ENCODE measurements at places on chromosomes 4 and X.

GRCh38 chrX:52870046-52870445 lies 2.2 kb upstream of the XAGE3 start:
- no peak for DNase-seq

- no peak for DNase-seq
These were observed 742 bp upstream of the TAF1 start for GRCh38 chrX:71365356-71365874.

GRCh38 chrX:574251-574650 lies 56.3 kb upstream of the SHOX start:
- DNase-seq = no peak

DNA sequence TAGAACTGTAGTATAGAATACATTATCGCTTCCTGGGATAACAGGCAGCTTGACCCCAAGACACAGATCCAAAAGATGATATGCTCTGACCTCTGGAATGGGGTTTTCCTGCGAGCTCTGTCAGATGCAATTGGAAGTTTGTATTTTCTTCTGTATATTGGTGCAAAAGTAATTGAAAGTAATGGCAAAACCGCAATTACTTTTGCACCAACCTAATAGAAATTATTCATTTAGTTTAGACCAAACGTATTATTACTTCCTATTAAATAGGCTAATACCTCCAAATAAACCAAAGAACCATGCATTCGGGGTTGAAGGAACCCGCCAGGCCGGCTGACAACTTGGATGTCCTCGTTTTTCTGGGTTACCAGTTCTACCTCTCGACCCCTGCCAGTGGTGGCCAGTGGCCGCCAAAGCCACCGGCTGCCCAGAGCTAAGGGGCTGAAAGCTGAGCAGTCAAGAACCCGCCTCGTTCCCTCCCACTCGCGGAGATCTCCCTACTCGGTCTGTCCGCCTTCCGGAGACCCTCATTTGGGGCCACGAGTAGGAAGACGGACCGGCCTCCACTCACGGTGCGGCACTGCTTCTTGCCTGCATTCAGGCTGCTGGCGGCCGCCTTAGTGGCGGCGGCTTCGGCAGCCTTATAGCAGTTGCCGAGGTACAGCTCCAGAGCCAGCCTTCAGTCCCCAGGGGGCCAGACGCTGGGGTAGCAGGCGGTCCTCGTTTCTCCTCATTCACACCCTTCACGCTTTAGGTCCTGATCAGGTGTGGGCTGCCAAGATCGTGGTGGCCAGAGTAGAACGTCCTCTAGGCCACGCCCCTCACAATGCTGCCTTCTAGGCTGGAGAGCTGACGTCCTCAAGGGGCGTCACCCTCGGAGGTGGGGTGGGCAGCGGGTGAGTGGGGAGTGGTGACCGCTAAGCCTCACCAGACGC lies 121.9 kb downstream of the RBMX2 start:
- peak; percentile 36 for DNase-seq

DNA sequence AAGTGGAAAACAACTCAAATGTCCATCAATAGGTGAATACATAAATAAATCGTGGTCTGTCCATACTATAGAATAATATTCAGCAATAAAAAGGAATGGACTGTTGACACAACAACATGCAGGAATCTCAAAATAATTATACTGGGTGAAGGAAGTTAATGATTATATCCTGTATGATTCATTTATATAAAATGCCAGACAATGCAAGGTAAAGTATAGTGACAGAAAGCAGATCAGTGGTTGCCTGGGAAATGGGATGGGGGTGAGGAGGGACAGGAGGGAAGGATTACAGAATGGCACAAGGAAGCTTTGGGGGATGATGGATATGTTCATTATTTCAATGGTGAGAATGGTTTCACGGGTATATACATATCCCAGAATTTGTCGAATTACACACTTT lies 12.3 kb downstream of the PYURF start:
- no peak for DNase-seq

- DNase-seq = no peak
These were observed 42.1 kb upstream of the SPINK2 start for GRCh38 chr4:56863441-56864139.

- no peak for DNase-seq
These were observed 50.6 kb downstream of the ZGRF1 start for GRCh38 chr4:112585977-112586736.

- DNase-seq = no peak
These were observed 405.4 kb upstream of the TECRL start for GRCh38 chr4:64814616-64815015.

DNA sequence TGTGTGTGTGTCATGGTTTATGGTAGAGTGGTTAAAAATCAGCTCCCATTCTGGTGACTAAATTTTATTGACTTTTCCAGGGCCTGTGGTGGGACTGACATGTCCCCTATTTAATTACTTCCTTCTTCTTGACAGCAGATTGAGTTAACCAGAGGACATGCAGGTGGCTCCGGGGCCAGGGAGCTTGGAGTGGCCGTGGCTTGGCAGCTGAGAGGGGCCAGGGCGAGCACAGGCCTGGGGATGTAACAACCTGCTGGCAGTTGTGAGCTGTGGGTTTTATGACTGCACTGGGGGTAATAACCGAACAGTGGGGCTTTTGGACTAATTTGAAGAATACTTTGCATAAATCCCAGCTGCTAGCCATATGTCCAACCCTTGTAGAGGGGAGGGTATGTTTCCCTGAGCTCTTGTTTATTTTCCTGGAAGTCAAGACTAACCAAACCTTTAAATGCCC lies 186.0 kb downstream of the MID1IP1 start:
- no peak for DNase-seq

DNA sequence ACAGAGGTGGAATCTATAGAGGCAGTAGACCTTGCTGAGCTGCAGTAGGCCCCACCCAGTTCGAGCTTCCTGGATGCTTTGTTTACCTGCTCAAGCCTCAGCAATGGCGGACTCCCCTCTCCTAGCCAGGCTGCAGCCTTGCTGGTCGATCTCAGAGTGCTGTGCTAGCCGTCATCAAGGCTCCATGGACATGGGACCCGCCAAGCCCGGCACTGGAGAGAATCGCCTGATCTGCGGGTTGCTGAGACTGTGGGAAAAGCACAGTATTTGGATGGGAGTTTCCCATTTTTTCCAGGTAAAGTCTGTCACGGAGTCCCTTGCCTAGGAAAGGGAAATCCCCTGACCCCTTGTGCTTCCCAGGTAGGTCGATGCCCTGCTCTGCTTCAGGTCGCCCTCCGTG lies 124.8 kb upstream of the KLF8 start:
- no peak for DNase-seq

GRCh38 chr4:7189475-7190277 lies 2.7 kb upstream of the SORCS2 start:
- DNase-seq = no peak

DNA sequence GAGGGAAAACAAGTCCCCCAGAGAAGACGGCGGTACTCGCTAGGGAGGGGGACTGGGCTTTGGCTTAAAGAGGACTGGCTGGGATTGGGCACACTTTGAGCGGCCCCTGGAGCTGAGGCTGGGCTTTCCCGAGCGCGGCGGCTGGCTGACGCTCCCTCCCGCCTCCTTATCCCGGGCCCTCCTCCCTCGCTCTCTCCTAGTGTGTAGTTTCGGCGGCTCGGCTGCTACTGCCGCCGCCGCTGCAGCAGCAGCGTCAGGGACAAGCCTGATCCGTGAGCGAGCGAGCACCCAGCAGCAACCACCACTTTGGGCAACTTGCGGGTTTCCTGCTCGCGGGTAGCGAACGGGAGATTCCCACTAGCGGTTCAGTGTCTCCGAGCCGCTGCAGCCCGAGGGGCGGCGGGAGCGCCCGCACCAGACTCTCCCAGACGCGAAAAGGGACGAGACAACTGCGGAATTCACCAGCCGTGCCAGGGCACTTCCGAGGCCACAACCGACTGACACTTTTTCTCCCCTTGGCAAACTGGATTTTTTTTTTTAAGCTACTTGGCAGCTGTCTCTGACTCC lies 632 bp upstream of the PCDH7 start:
- no peak for DNase-seq

- DNase-seq = no peak
These were observed 61.6 kb upstream of the MTMR8 start for GRCh38 chrX:64456828-64457227.

DNA sequence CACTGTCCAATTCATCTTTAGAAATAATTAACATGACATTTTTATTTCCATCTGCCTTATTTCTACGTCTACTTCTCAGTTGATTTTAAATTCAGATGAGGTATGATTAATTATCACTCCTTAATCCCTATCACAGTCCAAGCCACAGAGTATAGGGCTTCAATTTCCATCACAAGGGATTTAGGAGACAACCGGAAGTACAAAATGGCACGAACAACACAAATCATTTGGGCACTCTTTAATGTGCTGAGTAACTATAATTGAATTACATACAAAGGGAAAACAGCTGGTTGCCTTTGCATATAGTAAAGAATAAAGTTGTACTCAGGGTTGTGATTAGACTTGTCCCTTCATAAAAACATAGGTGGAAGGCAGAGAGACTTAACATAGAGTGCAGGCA lies 290.4 kb upstream of the MAGEB16 start:
- no peak for DNase-seq

DNA sequence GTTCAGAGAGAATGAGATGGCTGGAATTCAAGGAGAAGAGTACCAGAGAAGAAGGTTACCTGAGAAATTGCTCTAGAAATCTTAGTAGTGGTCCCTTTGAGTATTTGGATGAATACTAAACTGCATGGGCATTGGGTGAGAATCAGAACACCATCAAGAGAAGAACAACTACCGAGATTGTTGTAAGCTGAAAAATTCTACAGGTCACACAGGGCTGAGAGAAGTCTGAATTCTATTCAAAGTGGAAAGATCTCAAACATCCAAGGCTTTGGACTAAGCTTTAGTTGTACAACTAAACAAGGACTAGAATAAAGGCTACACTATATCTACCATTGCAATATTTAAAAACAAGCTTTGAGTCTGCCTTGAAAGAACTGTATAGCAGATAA lies 40.8 kb downstream of the LRBA start:
- DNase-seq = no peak

GRCh38 chr4:30614771-30615170 lies 105.4 kb upstream of the PCDH7 start:
- no peak for DNase-seq

GRCh38 chrX:35711281-35711680 lies 86.9 kb upstream of the MAGEB16 start:
- DNase-seq = no peak

- DNase-seq = no peak
These were observed 83.9 kb downstream of the ARHGAP10 start for GRCh38 chr4:147815741-147816140.

GRCh38 chr4:53786632-53787031 lies 195.3 kb upstream of the LNX1 start:
- no peak for DNase-seq

GRCh38 chr4:93842601-93843252 lies 14.2 kb downstream of the ATOH1 start:
- no peak for DNase-seq

DNA sequence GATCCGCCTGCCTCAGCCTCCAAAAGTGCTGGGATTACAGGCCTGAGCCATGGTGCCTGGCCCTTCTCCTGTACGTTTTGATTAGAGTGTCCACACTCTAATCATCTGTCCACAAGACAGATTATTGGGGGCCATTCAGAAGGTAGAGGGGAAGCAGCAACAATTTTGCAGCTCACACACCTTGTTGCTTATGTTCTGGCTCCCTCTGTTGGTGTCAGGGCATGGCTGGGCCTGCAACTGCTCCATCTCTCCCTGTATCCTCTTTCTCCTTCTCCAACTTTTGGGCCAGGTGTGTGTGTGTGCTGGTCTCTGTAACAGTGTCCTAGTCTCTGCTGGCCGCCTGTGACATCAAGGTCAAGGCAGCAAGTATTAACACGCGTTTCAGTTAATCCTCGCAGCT lies 125.5 kb upstream of the MBNL3 start:
- DNase-seq = no peak

- DNase-seq = no peak
These were observed 691.3 kb upstream of the PCDH7 start for GRCh38 chr4:30028826-30029225.
